ENCODE measurements at places on chromosomes 2 and 18.

DNA sequence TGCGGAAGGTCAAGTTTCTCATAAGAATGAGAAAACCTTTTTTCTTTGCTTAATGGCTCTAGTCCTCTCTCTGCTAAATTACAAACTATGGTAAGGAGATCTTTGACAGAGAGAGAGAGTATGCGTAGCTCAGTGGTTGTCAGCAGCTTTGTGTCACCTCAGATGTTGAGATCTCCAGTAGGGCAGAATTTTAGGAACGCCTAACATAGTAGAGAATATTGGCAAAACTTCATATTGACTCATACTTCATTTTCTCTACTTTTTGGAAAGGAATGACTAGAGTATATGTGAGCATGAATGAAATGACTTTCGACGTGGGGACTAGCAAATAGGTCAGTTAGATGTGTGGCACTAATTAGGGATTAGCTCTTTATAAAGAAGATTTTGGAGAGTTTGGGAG is 64.0 kb downstream of the WDR7 start:
- DNase-seq = no peak

GRCh38 chr2:204177977-204178522 is 241.5 kb downstream of the ICOS start:
- DNase-seq = peak; percentile 14

GRCh38 chr2:131402320-131403039 is 38.5 kb upstream of the RAB6D start:
- no peak for DNase-seq

GRCh38 chr2:15808204-15808910 is 132.0 kb upstream of the MYCN start:
- DNase-seq = no peak

- no peak for DNase-seq
Observed at GRCh38 chr18:73235921-73236320, 368.1 kb upstream of the NETO1 start.

DNA sequence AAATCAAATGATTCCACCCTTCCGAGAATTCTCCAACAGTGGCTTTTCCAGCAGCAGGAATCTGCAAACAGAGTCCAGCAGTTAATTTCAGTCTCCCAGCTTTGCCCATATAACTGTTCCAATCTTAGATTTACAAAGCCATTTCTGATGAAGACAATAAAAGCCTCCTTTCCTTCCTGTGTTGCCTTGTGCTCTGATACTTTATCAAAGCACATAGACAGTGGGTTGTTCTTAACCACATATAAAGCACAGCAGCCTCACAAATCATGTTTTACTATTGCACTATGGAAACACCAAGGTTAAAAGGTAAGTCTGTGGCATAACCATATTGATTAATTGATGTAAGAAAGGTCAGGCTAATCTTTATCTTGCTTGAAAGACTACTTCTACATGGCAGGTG is 89.8 kb upstream of the MMADHC start:
- DNase-seq = no peak

DNA sequence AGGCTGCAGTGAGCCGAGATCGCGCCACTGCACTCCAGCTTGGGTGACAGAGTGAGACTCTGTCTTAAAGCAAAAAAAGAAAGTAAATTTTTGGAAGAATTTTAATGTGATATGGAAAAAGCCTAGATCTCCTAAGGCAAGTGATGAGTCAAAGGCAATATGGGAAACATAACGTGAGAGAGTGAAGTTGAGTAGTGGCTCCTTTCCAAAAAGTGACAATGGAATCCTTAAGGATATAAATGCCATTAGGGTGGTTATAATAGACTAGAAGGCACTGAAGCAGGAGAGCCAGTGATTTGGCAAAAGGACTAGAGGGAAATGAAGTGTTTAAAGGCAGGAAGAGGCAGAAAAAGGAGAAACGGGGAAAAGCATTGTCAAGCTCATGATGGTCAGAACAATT is 25.6 kb downstream of the ARHGAP28 start:
- no peak for DNase-seq

- no peak for DNase-seq
Observed at GRCh38 chr2:191298306-191298705, 53.1 kb downstream of the MYO1B start.

All from GM03348 (cell line).